Fibroblast of gingiva (primary cell): ENCODE measurements at places on chromosomes 4 and X.

DNA sequence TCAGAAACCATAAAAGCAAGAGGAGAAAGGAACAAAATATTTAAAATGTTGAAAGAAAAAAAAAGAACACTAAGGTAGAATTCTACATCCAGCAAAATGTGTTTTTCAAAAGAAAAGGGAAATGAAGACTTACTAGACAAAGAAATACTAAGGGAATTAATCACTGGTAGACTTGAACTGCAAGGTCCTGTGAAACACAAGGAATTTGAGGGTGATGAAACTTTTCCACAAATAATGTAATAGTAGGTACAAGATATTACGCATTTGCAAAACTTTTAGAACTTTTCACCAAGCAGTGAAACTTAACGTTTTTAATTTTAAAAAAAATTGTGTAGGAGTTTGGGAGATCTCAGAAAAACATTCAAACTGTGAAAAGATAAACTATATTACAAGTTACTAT lies 180.3 kb upstream of the MAGEB16 start:
- no peak for DNase-seq

- DNase-seq = no peak
These were observed 143.2 kb downstream of the CPE start for GRCh38 chr4:165522050-165522449.

DNA sequence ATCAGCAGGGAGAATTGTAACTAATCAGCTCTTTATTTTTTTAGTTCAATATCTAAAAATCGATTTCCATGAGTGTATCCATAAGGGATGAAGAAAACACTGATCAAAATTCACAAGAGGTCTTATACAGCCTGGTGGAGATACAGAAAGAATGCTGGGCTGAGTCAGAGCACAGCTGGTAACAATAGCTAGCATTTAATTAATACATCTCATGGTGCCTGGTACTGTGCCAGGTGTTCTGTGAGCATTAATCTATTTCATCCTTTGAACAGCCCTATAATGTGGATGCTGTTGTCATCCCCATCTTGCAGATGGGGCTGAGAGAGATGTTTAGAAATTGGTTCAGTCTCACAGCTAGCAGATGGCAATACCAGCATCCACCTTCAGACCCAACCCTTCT lies 250.9 kb upstream of the RPS6KA3 start:
- peak; percentile 37 for DNase-seq

- DNase-seq = no peak
These were observed 169.2 kb downstream of the SPCS3 start for GRCh38 chr4:176489001-176489400.

DNA sequence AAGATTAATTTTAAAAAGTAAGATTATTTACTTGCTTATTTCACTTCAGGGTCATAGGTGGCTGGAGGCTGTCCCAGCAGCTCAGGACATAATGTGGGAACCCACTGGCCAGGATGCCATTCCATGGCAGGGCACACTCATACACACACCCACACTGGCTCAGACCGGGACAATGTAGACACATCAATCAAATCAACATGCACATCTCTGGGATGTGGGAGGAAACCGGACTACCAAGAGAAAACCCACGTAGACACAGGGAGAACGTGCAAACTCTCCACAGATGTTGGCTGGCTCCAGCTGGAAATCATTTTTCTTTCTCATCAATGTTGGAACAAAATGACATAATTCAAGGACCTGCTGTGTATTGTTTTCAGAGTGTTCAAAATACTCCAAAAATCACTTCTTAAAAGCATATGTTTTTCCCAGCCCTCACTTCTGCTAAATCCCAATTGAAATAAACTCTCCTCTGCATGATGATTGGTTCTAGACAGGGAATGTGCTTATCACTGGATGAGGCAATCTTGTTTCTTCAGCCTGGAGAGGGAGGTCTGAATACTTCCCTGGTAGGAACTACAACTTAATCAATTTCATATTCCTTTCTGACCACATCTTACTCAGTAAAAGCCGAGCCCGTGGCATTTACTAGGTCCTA lies 18.6 kb upstream of the CPE start:
- DNase-seq = peak; percentile 13

DNA sequence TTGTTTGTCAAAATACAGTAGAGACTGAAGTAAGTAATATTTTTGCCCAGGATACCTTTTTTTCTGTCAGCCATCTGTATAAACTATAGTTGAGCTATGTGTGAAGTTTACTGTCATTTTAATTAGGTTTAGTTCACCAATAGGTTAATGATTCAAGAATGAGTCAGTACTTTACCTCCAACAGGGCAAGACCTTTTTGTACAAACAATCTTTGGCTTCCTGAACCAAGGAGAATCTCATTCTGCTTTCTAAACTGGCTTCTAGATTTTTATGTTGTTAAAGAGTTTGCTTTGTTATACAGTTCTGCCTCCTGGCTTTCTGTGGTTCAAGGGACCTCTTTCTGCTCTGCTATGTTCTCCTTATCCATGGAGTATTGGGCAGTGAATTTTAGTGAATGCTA lies 412.0 kb upstream of the NR3C2 start:
- DNase-seq = no peak

GRCh38 chr4:99938243-99938753 lies 8.1 kb downstream of the DNAJB14 start:
- no peak for DNase-seq

- DNase-seq = peak; percentile 74
These were observed 48.8 kb downstream of the MAP7D2 start for GRCh38 chrX:20067709-20068561.

DNA sequence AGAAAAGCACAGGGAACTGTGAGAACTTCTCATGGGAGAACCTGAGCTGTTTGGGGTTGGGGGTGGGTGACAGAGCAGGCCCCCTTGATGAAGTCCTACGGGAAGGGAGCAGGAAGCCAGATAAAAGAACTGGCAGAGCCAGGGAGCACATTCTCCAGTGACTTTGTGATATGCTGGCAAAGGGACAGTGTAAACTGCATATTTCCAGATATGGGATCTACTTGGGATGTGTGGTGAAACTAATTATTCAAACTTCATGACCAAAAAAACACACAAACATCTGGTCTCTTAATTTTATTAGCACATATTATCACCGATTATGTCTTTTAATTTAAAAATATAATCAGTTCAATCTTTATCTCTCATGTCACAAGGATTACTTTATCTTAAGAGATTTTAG lies 266.0 kb downstream of the PAPSS1 start:
- DNase-seq = no peak

- peak; percentile 15 for DNase-seq
These were observed 23.3 kb downstream of the BRCC3 start for GRCh38 chrX:155094468-155095061.

DNA sequence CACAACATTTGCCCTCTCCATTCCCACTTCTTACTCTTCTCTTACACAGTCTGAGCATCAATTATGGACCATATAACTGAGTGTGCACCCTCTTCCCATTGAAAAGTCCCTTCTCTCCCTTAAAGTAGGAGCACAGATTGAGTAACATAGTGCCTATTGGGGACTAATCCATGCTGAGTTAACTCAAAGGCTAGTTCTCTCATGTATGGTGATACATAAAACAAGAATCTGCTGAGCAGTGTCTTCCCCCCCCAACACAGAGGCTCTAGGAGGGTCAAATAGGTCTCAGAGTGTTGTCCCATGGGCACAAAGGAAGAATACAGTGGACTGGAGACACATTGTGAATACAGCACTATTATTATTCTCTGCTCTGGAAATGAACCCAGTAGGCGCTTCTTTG lies 274.6 kb upstream of the BOD1L1 start:
- no peak for DNase-seq

DNA sequence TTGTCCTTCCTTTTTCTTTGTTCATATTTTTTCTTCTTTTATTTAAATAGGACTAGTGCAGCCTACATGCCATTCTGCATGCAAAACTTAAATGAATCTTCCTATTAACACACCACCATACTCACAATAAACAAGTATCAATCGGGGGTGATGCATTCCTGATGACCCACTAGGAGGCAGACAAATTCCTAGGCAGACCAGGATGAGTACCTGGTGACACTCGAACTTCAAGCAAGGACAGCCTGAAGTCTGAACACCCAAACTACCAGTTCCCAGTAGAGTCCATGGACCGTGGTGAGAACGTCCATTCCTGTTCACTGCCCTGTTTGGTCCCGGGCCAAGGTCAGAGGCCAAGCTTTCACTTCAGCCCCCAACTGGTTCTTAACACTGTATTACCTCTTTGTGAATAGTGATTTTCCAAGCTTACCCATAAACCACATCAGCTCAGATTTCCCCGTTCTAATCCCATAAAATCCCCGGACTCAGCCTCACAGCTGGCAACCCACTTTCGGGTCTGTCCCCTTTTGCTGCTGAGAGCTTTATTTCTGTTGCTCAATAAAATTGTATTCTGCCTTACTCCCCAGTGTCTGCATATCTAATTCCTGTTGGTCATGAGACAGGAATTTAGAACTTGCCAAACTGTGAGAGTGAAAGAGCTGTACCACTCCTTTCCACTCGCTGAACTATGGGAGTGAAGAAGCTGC lies 1286.6 kb downstream of the FSTL5 start:
- DNase-seq = no peak

DNA sequence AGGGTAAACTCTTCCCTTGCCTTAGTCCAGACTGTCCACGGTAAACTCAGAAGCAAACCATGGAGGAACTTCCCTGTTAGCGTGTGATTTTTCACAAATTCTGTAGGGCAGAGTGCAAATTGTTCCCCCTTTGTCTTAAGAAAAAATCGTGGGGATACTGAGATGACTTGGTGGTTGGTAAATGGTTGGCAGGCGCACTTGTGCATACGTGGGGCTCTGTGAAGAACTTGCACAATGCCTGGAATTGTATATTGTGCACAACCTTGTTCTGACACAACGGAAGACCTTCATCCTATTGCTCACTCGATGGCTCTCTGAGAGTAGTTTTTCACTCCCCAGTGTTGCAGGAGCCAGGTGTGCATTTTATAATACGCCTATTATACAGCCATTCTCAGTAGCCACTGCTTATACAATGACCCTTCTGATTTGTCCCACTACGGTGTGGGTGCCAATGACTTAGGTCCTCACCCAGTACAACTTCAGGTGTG lies 150.0 kb downstream of the SPRY1 start:
- no peak for DNase-seq

- DNase-seq = peak; percentile 87
These were observed 155.1 kb downstream of the SHROOM3 start for GRCh38 chr4:76589872-76590797.

GRCh38 chrX:49111791-49112190 lies 11.7 kb downstream of the GPKOW start:
- no peak for DNase-seq

DNA sequence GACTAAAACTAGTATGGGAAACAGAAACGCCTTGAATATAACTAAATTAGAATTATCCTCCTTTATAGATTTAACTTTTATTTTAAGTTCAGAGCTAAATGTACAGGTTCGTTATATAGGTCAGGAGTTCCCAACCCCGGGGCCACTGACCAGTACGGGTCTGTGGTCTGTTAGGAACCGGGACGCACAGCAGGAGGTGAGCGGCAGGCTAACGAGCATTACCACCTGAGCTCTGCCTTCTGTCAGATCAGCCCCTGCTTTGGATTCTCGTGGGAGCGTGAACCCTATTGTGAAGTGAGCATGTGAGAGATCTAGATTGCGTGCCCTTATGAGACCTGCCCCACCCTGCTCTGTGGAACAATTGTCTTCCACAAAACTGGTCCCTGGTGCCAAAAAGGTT lies 51.0 kb downstream of the FAT4 start:
- DNase-seq = no peak
